Stimulated activated CD4-positive, alpha-beta T cell treated with anti-CD3 and anti-CD28 coated beads, TNF-alpha, amount 100 ng/mL, for 1 hour (primary cell): ENCODE measurements at places on chromosomes 11 and 22.

GRCh38 chr11:124481365-124482323 is 36.1 kb upstream of the OR8B8 start:
- DNase-seq: no peak

DNA sequence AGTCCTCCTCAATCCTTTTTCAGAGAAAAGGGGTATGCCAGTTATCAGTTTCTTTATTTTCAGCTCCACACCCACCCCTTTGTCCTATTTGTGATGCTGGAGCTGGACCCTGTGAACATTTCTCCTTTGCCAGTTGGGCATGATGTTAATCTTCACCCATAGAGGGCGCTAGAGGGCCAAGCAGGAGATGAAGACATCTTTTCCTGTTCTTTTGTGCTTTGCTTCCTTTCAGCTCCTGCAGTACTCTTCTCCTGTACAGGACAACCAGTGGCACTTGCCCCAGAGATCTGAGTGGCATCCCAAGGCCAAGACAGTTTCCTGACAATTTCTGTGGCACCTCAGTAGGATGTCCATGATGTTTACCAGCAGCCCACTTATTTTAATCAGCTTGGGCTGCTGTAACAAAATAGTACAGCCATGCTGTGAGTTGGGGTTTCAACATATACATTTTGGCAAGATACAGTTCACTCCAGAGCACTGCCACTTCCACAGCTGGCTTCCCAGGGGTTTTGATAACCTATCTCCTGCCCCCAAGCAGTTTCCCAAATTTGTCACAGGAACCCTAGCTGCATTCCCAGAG is 4.6 kb downstream of the SAA2 start:
- DNase-seq: no peak

DNA sequence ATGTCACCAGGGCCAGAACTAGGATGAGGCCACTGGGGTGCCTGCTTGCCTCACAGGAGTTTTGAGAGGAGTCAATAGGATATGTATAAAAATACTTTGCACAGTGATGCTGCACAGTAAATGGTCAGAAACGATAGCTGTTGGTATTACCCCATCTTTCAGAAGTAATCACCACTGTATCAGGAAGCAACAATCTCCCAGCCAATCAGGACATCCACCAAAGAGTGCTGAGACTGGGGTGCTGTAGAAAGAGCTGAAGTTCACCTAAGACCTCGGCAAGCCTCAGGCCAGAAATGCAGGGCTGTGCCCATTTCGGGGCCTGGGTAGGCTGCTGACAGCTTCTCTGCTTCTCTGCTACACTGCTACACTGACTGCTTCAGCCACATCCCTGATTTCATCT is 17.4 kb downstream of the LMO2 start:
- DNase-seq: no peak

GRCh38 chr22:38824585-38824984 is 19.2 kb downstream of the NPTXR start:
- DNase-seq: no peak

- no peak for DNase-seq
Measured at GRCh38 chr22:50305923-50306566, 1.4 kb downstream of the PLXNB2 start.

- DNase-seq: no peak
Measured at GRCh38 chr11:71210861-71211260, 41.5 kb downstream of the SHANK2 start.

- DNase-seq: no peak
Measured at GRCh38 chr11:665704-666281, 28.7 kb downstream of the DRD4 start.

DNA sequence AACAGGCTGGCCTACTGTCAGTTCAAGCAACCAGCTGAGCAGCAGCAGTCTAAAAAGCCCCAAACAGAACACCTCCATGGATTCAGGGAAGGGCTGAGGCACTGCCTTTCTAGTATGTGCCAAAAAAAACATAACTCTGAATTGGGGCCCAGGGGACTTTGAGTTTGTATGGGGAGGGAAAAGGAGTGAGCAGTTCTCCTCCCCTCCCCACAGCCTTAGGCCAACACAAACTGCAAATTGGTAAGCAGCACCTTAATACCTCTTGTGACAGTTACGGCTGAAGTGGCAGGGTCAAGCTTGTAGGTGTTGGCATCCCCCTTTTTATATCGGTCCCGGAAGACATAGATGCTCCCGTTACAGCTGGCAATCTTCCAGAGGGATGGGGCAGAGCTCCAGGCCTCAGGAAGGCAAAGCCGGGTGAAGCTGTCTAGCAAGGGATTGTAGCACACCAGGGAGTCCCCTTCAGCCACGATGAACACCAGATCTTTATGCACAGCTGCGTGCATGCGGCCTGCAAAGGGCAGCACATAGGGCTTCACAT is 6.0 kb downstream of the KBTBD4 start:
- no peak for DNase-seq

GRCh38 chr11:117535201-117535849 is 207.7 kb downstream of the CEP164 start:
- no peak for DNase-seq

DNA sequence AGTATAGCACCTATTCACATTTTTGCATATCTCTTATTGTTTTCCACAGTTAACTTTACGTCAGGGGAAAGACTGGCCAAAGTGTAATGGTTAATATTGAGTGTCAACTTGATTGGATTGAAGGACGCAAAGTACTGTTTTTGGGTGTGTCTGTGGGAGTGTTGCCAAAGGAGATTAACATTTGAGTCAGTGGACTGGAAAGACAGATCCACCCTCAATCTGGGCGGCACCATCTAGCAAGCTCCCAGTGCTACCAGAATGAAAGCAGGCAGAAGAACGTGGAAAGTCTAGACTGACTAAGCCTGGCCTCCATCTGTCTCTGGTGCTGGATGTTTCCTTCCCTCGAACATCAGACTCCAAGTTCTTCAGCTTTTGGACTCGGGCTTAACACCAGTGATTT is 1900.7 kb upstream of the RAG2 start:
- no peak for DNase-seq

DNA sequence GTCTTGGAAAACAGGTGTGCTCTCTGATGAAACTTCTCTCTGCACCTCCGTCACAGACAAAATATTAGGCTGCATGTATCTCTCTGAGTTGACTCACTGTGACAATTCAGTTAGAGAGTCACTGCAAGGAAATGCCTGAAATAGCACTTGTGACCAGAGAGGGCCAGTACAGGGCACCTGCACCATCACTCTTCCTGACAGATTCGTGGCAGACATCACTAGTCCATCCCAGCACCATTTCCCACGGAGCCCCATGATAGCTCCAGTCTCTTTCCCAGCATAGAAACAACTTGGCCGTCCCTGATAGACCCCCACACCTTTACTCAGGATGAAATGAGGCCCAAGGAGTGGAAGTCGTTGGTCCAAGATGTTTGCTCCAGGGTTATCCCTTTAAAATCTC is 73.3 kb upstream of the ISX start:
- no peak for DNase-seq

DNA sequence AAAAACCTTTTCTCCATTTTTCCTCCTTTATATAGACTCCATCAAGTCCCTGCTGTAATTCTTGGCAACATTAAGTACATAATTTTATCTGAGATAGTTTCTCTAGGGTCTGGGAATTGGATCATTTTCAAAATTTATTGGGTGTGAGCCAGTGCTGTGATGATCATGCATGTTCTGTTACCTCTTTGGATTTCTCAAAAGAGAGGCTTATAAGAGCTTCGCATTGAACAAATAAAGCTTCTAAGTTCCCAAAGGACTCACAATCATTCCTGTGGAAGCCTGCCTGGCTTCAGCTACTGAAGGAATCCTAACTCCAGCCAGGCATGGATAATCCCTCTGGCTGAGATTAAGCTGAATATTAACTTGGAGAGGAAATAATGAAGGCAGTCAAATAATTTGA is 208.5 kb downstream of the RAB38 start:
- no peak for DNase-seq

DNA sequence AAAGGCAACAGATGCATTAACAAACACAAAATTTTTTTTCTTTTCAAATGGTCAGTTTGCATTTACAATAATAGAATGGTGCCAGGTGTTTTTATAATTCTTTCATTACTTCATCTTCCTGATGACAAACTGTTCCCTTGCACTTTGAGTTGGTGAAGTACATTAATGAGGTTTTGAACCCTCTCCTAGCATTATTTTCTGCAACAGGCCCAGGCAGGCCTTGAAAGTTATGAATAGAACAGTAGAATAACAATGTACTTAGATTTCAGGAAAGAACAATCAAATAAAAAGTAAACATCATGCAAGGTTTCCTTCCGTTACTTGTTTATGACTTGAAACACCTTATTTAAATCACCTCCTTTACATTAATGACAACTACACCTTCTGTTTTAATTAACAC is 9.6 kb downstream of the BTG4 start:
- DNase-seq: no peak

DNA sequence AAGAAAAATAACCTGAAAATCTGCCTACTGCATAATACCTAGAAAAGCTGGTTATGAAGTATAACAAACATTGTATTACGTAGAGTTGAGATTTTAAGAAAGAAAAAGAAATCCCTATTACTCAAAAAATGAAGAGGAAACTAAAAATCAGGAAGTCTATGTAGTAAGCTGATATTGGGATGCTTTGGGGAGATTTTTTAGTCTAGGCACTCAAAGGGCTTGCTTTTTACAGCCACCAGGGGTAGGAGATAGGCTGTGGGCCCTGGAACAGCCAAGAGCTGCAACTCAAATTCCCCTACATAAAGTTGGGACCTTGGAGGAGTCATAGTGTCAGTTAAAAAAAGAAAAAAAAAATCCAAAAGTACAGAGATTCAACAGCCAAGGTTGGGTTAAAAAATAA is 90.4 kb downstream of the RELT start:
- DNase-seq: no peak

DNA sequence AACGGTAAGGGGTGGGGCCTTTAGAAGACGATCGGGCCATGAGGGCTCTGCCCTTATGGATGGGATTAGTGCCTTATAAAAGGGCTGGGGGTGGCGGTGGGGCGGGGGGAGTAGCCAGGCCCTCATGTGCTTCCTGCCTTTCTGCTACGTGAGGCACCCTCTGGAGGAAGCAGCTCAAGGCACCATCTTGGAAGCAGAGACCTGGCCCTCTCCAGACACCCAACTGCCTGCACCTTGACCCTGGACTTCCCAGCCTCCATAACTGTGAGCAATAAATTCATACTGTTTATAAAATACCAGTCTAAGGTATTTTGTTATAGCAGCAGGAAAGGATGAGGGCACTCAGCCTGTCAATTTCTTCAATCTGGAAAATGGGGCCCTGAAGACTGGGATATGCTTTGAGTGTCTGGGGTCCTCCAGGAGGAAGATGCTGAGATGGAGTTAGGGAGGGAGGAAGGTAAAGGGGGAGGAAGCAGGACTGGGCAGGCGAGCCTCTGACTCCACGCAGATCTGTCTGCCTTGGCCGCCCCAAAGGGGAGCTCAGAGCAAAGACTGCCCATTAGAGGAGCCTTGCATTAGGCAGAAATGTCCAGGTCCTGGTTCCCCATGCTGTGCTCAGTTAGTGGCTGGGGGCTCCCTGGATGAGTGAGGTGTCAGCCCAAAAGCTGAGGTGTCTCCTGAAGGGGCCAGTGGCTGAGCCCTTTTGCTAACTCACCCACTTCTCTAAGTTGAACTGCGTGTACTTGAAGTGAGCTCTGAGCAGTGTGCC is 5.3 kb downstream of the CABP2 start:
- no peak for DNase-seq

GRCh38 chr11:120031156-120031555 is 106.8 kb downstream of the TRIM29 start:
- DNase-seq: no peak

GRCh38 chr22:33126881-33127280 is 68.7 kb upstream of the SYN3 start:
- DNase-seq: no peak
